ENCODE measurements at places on chromosomes 12 and 14.

GRCh38 chr12:104669089-104669721 is 212.5 kb downstream of the CHST11 start:
- no peak for DNase-seq

GRCh38 chr12:16006752-16007151 is 95.6 kb downstream of the DERA start:
- DNase-seq, result no peak

GRCh38 chr12:55663391-55663790 is 26.7 kb downstream of the OR10P1 start:
- peak; percentile 53 for DNase-seq

- DNase-seq, result no peak
Observed at GRCh38 chr14:30883508-30884294, 9.3 kb downstream of the COCH start.

DNA sequence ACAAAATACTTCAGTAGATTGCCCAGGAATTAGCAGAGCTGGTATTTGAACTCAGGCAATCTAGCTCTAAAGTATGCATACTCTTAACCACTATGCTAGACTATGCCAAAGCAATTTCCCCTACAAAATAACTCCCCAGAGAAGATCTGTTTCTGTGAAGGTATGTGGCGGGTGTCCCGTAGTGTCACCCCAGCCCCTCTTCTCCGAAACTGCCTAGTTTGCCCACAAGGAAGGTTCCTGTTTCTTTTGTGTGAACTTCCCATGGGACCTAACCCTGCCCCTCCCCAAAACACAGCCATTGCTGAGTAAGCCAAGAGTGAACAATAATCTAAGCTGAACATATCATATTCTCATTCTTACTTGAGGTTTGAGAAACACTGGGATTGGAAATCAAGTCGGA is 15.5 kb upstream of the RAP1B start:
- DNase-seq, result no peak

Measured in stromal cell of bone marrow (primary cell).